Renal cortical epithelial cell (primary cell): ENCODE measurements at places on chromosomes 7 and 10. TPM values are rescaled to one million over a fixed set of nuclear protein-coding genes. Genes with fewer than 3 reads are reported as not detected.

GRCh38 chr7:1237704-1238255 is 5.1 kb downstream of the UNCX start:
- no peak for DNase-seq

The SCART1 gene
- 0.35 and 1.4 TPM in 2 replicates for total RNA-seq

The MYL7 gene
- not detected in 2 replicates for total RNA-seq

The HTR5A gene
- not detected in 2 replicates for total RNA-seq

DNA sequence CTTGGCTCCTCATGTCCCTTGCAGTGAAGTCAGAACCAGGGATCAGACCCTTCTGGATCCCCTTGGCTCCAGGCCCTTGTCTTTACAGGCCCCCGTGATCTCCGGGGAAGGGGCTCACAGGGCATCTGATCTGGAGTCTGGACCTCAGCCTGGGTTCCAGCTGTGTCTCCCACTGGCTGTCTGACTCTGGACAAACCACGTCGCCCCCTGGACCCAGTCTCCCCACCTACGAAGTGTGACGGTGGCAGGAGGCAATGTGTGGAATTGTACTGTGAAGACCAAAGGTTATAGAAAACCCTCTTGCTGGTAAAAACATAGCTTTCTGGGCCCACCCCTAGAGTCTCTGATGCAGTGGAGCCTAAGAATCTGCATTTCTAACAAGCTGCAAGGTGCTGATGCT is 15.5 kb upstream of the C10orf71 start:
- no peak for DNase-seq

DNA sequence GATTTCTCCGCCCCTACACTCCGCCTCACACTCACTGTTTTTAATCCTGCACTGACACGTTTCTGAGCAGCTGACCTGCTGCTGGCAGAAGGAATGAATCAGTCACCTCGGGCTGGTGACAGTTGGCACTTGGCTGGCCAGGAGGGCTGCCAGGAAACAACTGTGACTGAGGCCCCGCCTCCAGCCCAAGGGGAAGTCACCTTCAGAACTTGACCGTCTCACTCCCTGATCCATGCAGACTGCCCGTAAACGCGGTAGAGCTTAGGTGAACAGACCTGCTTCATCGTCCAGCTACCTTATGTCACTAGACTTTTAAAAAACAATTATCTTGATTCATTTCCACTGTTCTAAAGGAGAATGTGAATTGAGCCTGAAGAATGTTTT is 107.5 kb downstream of the DOCK1 start:
- DNase-seq: peak; percentile 89

GRCh38 chr7:21965291-21965690 is 19.6 kb upstream of the CDCA7L start:
- DNase-seq: no peak

- peak; percentile 13 for DNase-seq
Measured at GRCh38 chr7:90551036-90551435, 45.1 kb upstream of the CDK14 start.

The XRCC2 gene
- total RNA-seq: 0.85 and 2.1 TPM in 2 replicates

The OR2A5 gene
- total RNA-seq: not detected in 2 replicates

The TBL2 gene
- 68.0 and 72.8 TPM in 2 replicates for total RNA-seq
